ENCODE measurements at places on chromosomes 7 and 10. TPM values are rescaled to one million over a fixed set of nuclear protein-coding genes. Genes with fewer than 3 reads are reported as not detected.

DNA sequence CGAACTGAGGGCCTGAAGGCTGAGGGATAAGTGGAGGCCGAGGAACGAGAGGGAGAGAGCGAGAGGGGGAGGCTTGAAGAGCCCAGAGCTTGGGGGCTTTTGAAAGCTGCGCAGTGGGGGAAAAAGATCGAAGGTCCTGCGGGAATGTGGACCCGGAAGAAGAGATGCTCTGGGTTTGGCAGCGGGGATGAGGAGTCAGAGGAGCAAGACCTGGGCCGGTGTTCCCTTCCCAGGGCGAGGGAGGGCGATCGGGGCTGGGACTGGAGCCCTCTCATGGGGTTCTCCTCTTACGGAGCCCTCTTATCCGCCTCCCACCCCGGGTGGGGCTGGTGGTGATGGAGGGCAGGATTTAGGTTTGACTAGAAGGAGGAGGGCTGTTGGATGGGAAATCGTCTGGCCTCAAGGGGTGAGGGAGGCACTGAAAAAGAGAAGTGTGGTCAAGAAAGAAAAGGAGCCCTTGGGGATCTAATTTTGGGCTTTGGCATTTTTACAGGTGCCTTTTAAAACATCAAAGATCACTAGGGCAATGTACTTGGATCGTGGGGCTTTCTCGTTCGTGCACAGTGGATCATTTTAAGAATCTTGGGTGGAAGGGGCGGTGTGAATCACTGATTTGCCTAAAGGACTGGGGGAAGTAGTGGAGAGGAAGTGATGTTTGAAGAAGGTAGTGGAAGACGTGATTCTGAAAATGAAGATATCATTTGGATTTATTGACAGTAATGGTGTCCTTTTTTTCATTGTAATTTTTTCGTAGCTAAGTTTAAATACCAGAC, 637 bp downstream of the SAMD8 start:
- no peaks in the 10 kb centered on the region for H3K27me3 ChIP-seq
- H3K4me3 ChIP-seq = peak overlapping the region; percentile 95
- DNase-seq = peak; percentile 27
- H3K4me1 ChIP-seq = peaks cover 50% of the 10 kb centered on the region
- H3K36me3 ChIP-seq = peaks cover 10% of the 10 kb centered on the region
- H3K27ac ChIP-seq = peak overlapping the region; percentile 99

GRCh38 chr7:127938588-127938987, 92.6 kb downstream of the LRRC4 start:
- no peaks in the 10 kb centered on the region for H3K27me3 ChIP-seq
- DNase-seq = no peak
- H3K4me3 ChIP-seq = no peak overlapping the region
- peaks cover 21% of the 10 kb centered on the region for H3K36me3 ChIP-seq
- no peak overlapping the region for H3K27ac ChIP-seq

DNA sequence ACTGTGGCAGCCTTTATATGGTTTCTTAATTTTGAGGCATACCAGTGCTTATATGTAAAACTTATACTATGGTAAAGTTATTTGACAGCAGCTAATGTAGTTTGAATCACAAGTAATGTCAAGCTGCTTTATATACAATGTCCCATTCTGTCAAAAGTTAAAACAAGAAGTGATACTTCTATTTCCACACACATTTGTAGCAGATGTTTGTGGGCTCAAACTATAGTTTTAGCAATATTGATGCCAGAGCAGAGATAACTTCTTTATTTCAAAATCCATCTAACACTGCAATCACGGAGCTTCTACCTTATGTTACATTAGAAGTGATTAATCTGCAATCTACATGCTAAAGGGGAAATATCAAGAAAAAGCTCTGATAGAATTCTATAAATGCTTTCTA, 149.6 kb downstream of the ADK start:
- peaks cover 2% of the 10 kb centered on the region for H3K36me3 ChIP-seq
- no peak for DNase-seq
- no peaks in the 10 kb centered on the region for H3K27me3 ChIP-seq
- no peak overlapping the region for H3K27ac ChIP-seq
- no peak overlapping the region for H3K4me3 ChIP-seq
- no peaks in the 10 kb centered on the region for H3K4me1 ChIP-seq

CPXM2 gene
- total RNA-seq = not detected

PTF1A gene
- not detected for total RNA-seq

GNG11 gene
- total RNA-seq = not detected

GRCh38 chr10:22294694-22295093, 21.5 kb upstream of the COMMD3 start:
- no peaks in the 10 kb centered on the region for H3K36me3 ChIP-seq
- no peak overlapping the region for H3K27ac ChIP-seq
- peaks cover 19% of the 10 kb centered on the region for H3K27me3 ChIP-seq

DNA sequence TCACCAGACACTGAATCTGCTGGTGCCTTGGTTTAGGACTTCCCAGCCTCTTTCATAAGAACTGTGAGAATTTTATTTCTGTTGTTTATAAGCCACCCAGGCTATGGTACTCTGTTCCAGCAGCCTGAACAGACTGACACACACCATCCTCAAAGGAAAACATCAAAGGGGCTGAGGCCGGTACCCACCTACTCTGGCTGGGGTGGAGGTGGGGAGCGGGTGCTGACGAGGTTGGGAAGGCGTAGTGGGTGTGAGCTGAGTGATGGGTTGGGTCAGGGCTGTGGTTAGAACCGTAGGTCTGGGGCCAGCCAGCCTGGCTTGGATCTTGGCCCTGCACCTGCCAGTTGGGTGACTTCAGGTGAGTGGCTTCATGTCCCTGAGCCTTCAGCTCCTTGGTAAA, 136.3 kb downstream of the SH3PXD2A start:
- no peaks in the 10 kb centered on the region for H3K36me3 ChIP-seq
- no peak overlapping the region for H3K27ac ChIP-seq
- H3K4me1 ChIP-seq = peaks cover 6% of the 10 kb centered on the region
- H3K27me3 ChIP-seq = peaks cover 1% of the 10 kb centered on the region
- no peak overlapping the region for H3K4me3 ChIP-seq
- DNase-seq = no peak

DNA sequence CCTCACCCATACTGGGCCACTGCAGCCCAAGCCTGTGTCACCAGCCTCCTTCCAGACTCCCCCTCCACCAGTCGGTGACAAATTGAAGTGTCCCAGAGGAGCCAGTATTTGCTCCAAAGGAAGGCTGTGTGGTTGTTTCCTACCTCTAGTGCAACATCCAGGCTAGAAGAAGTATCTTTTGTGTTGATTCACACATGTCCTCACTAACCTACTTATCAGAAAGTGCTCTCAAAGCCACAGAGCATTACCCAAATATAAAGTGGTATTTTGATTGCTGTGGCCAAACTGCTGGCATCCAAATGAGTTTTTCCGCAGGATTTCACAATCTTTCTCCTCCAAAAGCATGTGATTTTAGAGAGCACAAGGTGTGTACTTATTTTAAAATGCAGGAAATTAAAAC, 134.8 kb downstream of the CUL2 start:
- no peaks in the 10 kb centered on the region for H3K27me3 ChIP-seq
- H3K4me3 ChIP-seq = no peak overlapping the region
- DNase-seq = no peak

CASTOR2 gene
- total RNA-seq = 6.4 TPM

SLC26A5 gene
- not detected for total RNA-seq

DNA sequence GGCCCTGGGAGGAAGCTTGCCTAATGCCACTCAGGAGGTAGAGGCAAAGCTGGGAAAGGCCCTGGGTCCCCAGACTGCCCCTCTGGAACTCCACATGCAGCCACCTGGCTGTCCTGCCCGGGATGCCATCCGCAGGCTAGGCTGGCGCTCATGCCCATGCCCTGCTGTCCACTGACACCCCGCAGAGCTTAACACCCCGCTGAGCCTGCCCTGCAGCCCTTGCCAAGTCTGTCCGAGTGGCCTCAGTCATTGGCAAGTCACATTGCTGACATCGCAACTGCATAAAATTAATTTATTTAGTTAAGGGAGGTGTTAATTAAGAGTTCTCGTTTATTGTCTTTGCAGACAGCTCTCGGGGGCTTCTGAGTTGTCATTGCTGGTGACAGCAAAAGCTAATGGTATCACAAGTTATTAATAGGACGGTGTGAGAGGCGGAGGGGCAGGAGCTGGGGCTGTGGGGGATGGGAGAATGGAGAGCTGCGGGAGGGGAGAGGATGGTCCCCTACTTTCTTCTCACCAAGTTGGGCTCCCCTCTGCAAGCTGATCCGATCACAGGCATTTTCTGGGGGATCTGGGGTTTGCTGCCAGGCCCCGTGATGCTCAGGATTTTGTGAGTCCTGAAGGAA, 55.6 kb upstream of the PCBD1 start:
- peaks cover 8% of the 10 kb centered on the region for H3K27me3 ChIP-seq
- H3K27ac ChIP-seq = no peak overlapping the region
- no peaks in the 10 kb centered on the region for H3K4me1 ChIP-seq

GRCh38 chr7:138878051-138878450, 80.1 kb upstream of the ATP6V0A4 start:
- H3K27me3 ChIP-seq = no peaks in the 10 kb centered on the region
- no peak overlapping the region for H3K27ac ChIP-seq
- DNase-seq = no peak
- H3K4me1 ChIP-seq = peaks cover 39% of the 10 kb centered on the region
- H3K4me3 ChIP-seq = no peak overlapping the region

DNA sequence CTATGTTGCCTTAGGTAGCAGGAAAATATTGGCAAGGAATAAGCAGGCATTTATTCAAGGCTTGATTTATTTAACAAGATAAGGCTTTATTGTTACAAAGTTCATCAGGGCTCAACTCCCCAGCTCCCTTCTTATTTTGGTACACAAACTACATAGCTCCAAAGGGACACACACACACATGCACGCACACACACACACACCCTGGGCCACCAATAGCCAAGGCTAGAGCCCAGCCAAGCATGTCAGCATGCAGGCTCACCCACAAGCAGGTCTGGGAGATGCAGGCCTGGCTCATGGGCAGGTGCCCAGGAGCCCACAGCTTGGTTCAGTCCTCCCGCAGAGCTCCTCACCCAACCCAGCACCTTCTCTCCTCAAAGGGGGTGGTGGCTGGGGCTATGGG, 23.4 kb downstream of the LEP start:
- peaks cover 13% of the 10 kb centered on the region for H3K27me3 ChIP-seq
- H3K27ac ChIP-seq = no peak overlapping the region
- H3K36me3 ChIP-seq = no peaks in the 10 kb centered on the region

DNA sequence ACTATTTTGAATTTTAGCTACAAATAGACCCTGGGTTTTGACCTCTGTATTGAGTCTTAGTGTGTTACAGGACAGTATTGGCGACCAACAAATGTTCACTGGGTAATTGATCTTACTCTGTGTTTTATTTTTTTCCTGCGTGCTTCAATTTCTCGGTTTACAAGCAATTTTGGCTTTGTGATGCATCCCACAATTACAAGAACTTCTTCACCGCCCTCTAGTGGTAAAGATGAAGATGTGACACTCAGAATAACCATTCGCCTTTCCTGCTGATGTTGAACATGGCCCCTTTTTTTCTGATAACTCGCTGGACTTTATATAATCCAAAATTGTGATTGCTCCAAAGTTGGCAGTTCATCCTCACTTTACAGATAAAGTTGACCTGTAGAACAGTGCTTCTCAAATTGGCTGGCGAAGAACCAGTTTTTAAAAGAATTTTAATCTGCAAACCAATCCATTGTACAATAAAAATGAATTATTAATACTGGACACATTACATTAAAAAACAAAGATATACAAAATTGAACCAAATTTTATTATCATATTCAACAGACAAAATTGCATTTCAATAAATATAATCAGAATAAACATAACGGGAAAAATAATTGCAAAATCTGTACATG, 20.2 kb upstream of the SMC3 start:
- DNase-seq = no peak
- H3K36me3 ChIP-seq = no peaks in the 10 kb centered on the region
- H3K4me3 ChIP-seq = no peak overlapping the region

GRCh38 chr10:79171504-79171903, 102.7 kb downstream of the ZMIZ1 start:
- H3K27me3 ChIP-seq = peaks cover 2% of the 10 kb centered on the region
- no peak overlapping the region for H3K27ac ChIP-seq
- no peaks in the 10 kb centered on the region for H3K36me3 ChIP-seq
- H3K4me1 ChIP-seq = no peaks in the 10 kb centered on the region

- H3K4me3 ChIP-seq = no peak overlapping the region
- H3K27me3 ChIP-seq = peaks cover 20% of the 10 kb centered on the region
- no peak overlapping the region for H3K27ac ChIP-seq
- DNase-seq = no peak
- no peaks in the 10 kb centered on the region for H3K4me1 ChIP-seq
- H3K36me3 ChIP-seq = no peaks in the 10 kb centered on the region
Measured at GRCh38 chr7:148395990-148396716, 194.4 kb upstream of the C7orf33 start.

- no peak overlapping the region for H3K27ac ChIP-seq
- H3K36me3 ChIP-seq = no peaks in the 10 kb centered on the region
- H3K4me1 ChIP-seq = no peaks in the 10 kb centered on the region
- H3K27me3 ChIP-seq = no peaks in the 10 kb centered on the region
Measured at GRCh38 chr10:108789919-108790318, 1133.4 kb downstream of the XPNPEP1 start.

- no peak overlapping the region for H3K27ac ChIP-seq
- no peaks in the 10 kb centered on the region for H3K4me1 ChIP-seq
- no peaks in the 10 kb centered on the region for H3K36me3 ChIP-seq
- no peaks in the 10 kb centered on the region for H3K27me3 ChIP-seq
- no peak overlapping the region for H3K4me3 ChIP-seq
Measured at GRCh38 chr7:42338916-42339540, 102.0 kb upstream of the GLI3 start.

HOXA9 gene
- total RNA-seq = not detected

ADIRF gene
- not detected for total RNA-seq

PITX3 gene
- 0.17 TPM for total RNA-seq

ZNF503 gene
- total RNA-seq = 0.07 TPM

DNA sequence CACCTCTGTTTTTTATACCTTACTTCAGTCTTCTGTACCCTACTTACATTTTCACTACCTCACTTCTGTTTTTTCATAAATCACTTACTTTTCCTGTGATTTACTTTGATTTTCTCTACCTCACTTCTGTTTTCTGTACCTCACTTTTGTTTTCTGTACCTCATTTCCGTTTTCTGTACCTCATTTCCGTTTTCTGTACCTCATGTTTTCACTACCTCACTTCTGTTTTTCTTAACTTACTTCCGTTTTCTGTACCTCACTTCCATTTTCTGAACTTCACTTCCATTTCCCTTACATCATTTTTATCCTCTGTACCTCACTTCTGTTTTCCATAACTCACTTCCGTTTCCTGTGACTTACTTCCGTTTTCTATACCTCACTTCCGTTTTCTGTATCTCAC, 492.0 kb upstream of the AKR1E2 start:
- no peaks in the 10 kb centered on the region for H3K36me3 ChIP-seq
- no peak overlapping the region for H3K4me3 ChIP-seq
- H3K27me3 ChIP-seq = peaks cover 2% of the 10 kb centered on the region
- H3K27ac ChIP-seq = no peak overlapping the region
- H3K4me1 ChIP-seq = no peaks in the 10 kb centered on the region

SPAM1 gene
- not detected for total RNA-seq

GRCh38 chr7:64879086-64879730, 23.9 kb upstream of the ZNF273 start:
- H3K4me1 ChIP-seq = no peaks in the 10 kb centered on the region
- no peak overlapping the region for H3K4me3 ChIP-seq
- H3K27me3 ChIP-seq = peaks cover 13% of the 10 kb centered on the region
- no peak overlapping the region for H3K27ac ChIP-seq
- peaks cover 2% of the 10 kb centered on the region for H3K36me3 ChIP-seq

Data from activated T-helper 1 cell treated with anti-CD3 and anti-CD28 coated beads, Interleukin-12 subunit alpha, Interleukin-12 subunit beta, Interleukin-2, Interleukin-4 antibody, amounts not matched to agents 30 ng/mL and 10 ng/mL and 1 ng/mL, durations not matched to agents 14 hours and 24 hours and 36 hours (primary cell).